ENCODE measurements at places on chromosomes 2 and 18. TPM values are rescaled to one million over a fixed set of nuclear protein-coding genes. Genes with fewer than 3 reads are reported as not detected.

- DNase-seq = no peak
Observed at GRCh38 chr2:187468262-187468661, 20.2 kb upstream of the CALCRL start.

DNA sequence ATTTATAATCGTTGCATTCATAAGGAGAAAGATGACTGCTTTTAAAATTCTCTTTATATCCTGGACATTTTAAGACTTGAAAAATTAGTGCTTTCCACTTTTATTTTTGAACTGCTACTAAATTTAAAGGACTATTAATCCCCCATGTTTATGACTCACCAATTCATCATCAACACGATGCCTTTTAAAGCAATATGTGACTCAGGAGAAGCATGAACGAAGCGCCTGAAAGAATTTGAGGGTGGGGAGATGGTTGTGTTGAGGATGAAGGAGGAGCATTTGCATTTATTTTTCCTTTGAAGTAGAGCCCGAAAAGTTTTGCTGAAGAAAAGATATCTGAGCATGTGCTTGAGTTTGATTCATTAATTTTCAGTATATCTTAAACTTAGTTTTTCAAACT, 192.2 kb upstream of the LRRTM1 start:
- no peak for DNase-seq

GRCh38 chr2:199911877-199912161, 726 bp downstream of the C2orf69 start:
- no peak for DNase-seq

Gene HOXD13
- total RNA-seq = not detected

DNA sequence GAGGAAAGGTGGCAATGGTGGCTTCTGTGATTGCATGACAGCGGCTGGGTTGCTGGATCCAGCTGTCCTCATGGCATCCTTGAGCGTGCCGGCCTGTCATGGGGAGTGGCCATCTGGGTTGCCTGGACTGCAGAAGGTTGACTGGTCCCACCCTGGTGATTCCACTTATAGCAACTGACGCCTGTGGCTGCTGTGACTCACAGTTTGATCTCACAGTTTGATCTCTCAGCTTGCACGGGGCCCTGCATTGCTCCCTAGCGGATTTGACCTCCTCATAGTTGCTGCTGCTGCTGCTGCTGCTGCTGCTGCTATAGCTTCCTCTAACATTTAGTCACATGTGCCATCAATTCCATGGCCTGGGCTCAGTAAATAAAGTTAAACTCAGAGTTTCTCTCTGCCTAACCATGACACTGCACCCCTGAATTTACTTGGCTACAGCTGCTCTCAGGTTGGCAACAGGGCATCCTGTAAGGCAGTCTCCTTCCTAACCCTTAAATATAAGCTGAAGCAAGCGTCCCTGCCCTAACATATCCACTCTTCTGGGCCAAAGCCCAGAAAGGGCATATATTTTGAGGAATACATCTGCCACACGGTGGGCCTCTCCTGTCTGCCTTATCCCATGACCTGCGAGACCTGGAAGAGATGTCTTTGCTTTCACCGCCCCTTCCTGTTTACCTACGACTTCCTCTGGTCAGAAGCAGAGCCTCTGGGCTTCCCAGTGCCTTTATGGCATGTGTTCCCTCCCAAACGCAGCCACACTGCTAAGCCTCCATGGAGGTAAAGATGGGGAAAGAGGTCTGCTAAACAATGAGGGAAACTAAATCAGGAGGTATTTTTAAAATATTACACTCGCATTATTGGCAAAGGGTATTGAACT, 37.8 kb upstream of the CCDC150 start:
- DNase-seq = no peak

DNA sequence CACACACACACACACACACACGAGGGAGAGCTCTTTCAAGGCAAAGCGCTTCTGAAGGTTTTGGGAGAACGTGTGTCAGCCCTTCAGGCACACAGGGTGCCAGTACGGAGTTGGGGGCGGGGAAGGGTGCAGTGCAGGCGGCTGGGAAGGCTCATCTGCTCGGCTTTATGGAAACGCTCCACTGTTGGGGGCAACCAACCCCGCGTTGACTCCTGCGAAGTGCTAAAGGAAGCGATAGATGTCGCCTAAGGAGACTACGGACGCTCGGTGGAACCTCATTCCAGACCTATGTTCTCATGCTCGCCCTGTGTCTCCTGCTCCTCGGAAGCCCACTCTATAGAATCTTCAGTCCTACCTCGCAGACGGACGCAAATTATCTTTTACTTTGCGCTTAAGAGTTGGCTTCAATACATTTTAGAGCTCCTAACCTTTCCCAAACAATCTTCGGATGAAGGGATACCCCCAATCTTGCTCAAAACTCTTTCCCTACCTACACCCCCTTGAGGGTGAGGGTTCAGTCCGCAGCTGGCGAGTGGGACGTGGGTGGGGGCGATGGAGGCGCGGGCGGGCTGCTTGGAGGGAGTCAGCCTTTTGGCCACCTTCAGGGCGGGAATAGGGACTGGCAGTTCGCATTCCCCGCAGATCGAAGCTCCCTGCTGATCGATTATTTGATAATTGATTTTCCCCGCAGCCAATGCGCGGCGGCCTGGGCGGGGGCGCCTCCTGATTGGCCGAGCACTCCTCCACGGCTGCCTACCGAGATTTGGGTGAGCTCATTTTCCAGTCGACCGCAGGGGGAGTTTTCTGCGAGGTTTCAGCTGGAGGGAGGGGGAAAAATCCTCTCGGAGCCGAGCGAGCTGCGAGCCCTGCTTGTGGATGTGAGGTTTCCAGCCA, 1.9 kb upstream of the MEIS1 start:
- peak; percentile 84 for DNase-seq

GRCh38 chr2:181828122-181828705, 63.3 kb upstream of the ITPRID2 start:
- no peak for DNase-seq

Gene ZNF385B
- 3.4 TPM for total RNA-seq

GRCh38 chr2:16661526-16661925, 4.1 kb downstream of the CYRIA start:
- DNase-seq = no peak

GRCh38 chr2:58903427-58903826, 662.3 kb upstream of the FANCL start:
- DNase-seq = no peak
